ENCODE measurements at places on chromosomes 1 and 21. TPM values are rescaled to one million over a fixed set of nuclear protein-coding genes. Genes with fewer than 3 reads are reported as not detected.

SLC30A2 gene
- total RNA-seq: 0.05 TPM

GRCh38 chr1:6448749-6449631 lies 17.0 kb downstream of the TNFRSF25 start:
- DNase-seq: no peak
- H3K4me3 ChIP-seq: no peak overlapping the region
- peaks cover 78% of the 10 kb centered on the region for H3K4me1 ChIP-seq

- H3K4me3 ChIP-seq: no peak overlapping the region
- H3K27me3 ChIP-seq: no peaks in the 10 kb centered on the region
- H3K36me3 ChIP-seq: no peaks in the 10 kb centered on the region
- no peaks in the 10 kb centered on the region for H3K4me1 ChIP-seq
- DNase-seq: peak; percentile 58
- no peak overlapping the region for H3K27ac ChIP-seq
Measured at GRCh38 chr1:206012086-206012859, 9.1 kb upstream of the RAB7B start.

DNA sequence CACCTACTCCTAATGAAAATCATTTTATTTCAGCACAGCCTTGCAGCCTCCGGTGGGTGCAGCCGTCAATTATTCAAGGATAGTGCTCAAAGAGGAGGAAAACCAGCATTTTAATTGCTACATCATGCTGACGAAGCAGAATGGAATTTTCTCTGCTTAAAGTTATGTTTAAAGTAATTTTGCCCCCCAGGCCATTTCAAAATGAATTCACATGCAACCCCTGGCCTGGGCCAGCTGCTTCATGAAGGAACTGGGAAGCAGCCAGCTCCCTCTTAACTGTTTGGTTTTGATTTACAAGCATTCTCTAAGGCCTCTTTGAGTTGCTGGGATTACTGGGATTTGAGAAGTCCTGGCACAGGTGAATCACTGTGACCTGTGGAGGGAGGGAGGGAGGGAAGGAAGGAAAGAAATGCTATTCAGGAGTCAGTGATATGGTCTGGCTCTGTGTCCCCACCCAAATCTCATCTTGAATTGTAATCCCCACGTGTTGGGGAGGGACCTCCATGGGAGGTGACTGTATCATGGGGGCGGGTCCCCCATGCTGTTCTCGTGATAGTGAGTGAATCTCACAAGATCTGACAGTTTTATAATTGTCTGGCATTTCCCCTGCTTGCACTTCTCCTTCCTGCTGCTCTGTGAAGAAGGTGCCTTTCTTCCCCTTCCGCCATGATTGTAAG lies 66.0 kb downstream of the PGBD5 start:
- H3K4me3 ChIP-seq: no peak overlapping the region
- DNase-seq: no peak
- H3K27me3 ChIP-seq: no peaks in the 10 kb centered on the region
- no peaks in the 10 kb centered on the region for H3K4me1 ChIP-seq
- H3K36me3 ChIP-seq: no peaks in the 10 kb centered on the region

TNFRSF9 gene
- under 0.01 TPM for total RNA-seq

- no peaks in the 10 kb centered on the region for H3K4me1 ChIP-seq
- no peaks in the 10 kb centered on the region for H3K36me3 ChIP-seq
- H3K4me3 ChIP-seq: no peak overlapping the region
- no peaks in the 10 kb centered on the region for H3K27me3 ChIP-seq
- no peak overlapping the region for H3K27ac ChIP-seq
- DNase-seq: no peak
Measured at GRCh38 chr1:73310797-73311381, 887.1 kb downstream of the LRRIQ3 start.

GRCh38 chr1:41813755-41814745 lies 104.7 kb downstream of the HIVEP3 start:
- DNase-seq: no peak
- H3K4me3 ChIP-seq: no peak overlapping the region
- H3K4me1 ChIP-seq: no peaks in the 10 kb centered on the region
- no peaks in the 10 kb centered on the region for H3K27me3 ChIP-seq
- H3K36me3 ChIP-seq: no peaks in the 10 kb centered on the region

DNA sequence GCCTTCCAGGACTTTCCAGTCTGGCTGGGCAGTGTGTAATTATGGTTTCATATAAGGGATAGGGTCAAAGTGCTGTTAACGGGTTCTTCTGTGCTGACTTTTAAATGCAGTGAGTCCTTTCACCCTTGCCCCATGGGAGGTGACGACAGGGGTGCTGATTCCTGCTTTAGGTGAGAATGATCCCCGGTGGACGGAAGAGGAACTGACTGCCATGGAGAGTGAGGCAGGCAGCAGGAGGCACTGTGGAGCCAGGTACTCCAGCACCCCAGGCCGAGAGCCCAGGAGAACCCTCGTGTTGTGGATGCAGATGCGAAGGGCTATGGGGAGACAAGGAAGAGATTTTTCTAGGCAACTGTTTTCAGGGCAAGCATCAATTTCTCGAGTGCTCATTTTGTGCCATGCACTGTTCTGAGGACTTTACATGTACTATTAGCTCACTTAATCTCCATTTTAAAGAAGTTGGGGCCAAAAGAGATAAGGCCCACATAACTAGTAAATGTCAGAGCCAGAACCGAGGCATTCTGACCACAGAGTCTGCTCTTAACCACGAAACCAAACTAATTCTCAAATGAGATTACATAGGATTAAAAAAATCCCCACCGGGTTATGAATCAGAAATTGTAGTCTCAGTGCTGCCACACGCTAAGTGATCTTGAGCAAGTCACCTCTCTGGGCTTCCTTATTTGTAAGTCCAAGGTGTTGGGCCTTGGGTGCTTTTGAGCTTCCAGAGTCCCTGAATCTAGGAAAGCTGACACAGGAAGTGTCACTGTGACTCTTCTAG lies 28.2 kb downstream of the STPG1 start:
- no peaks in the 10 kb centered on the region for H3K27me3 ChIP-seq
- DNase-seq: no peak
- peaks cover 6% of the 10 kb centered on the region for H3K4me1 ChIP-seq
- no peak overlapping the region for H3K4me3 ChIP-seq
- H3K36me3 ChIP-seq: no peaks in the 10 kb centered on the region

GRCh38 chr1:93844262-93845045 lies 34.6 kb downstream of the DNTTIP2 start:
- H3K27ac ChIP-seq: no peak overlapping the region
- H3K4me1 ChIP-seq: no peaks in the 10 kb centered on the region
- DNase-seq: no peak

- no peaks in the 10 kb centered on the region for H3K27me3 ChIP-seq
- H3K4me1 ChIP-seq: peaks cover 39% of the 10 kb centered on the region
- H3K36me3 ChIP-seq: no peaks in the 10 kb centered on the region
- H3K27ac ChIP-seq: peak overlapping the region; percentile 97
- peak; percentile 67 for DNase-seq
Measured at GRCh38 chr1:20486457-20487235, 636 bp upstream of the CAMK2N1 start.

LCE3B gene
- not detected for total RNA-seq

- no peaks in the 10 kb centered on the region for H3K27me3 ChIP-seq
- H3K4me1 ChIP-seq: no peaks in the 10 kb centered on the region
- H3K4me3 ChIP-seq: no peak overlapping the region
- no peak overlapping the region for H3K27ac ChIP-seq
- DNase-seq: no peak
Measured at GRCh38 chr1:110098222-110099026, 13.8 kb upstream of the UBL4B start.

- no peak overlapping the region for H3K27ac ChIP-seq
- DNase-seq: no peak
- no peak overlapping the region for H3K4me3 ChIP-seq
- H3K36me3 ChIP-seq: peaks cover 25% of the 10 kb centered on the region
Measured at GRCh38 chr1:108785880-108786279, 39.4 kb downstream of the STXBP3 start.

- H3K27ac ChIP-seq: no peak overlapping the region
- DNase-seq: no peak
- no peaks in the 10 kb centered on the region for H3K36me3 ChIP-seq
Measured at GRCh38 chr1:227926216-227926791, 21.4 kb downstream of the WNT9A start.

DNA sequence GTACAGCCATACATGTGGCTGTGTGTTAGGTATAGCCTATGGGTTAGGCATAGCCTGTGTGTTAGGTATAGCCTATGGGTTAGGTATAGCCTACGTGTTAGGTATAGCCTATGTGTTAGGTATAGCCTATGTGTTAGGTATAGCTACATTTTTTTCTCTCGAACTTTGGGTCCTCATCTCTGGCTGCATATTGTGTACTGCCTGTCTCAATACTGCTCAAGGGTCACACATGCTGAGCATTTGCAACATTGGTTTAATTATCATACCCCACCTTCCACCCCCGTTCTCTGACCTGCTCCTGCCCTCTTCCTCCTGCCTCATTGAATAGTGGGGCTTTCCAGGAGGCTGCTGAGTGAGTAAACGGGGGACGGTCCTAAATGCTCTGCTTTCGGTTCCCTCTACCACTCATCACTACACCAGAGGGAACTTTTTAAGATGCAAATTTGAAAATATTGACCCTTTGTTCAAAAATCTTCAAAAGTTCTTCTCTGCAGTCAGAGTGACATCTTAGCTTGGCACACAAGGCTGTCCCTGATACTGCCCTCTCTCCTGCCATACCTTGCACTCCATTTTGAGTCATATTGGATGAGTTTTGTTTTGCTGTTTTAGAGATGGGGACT lies 17.8 kb downstream of the OR2B11 start:
- H3K4me3 ChIP-seq: no peak overlapping the region
- H3K36me3 ChIP-seq: no peaks in the 10 kb centered on the region
- no peaks in the 10 kb centered on the region for H3K27me3 ChIP-seq
- H3K27ac ChIP-seq: no peak overlapping the region

GRCh38 chr1:230459465-230459864 lies 33.3 kb upstream of the PGBD5 start:
- no peaks in the 10 kb centered on the region for H3K4me1 ChIP-seq
- no peaks in the 10 kb centered on the region for H3K27me3 ChIP-seq
- H3K36me3 ChIP-seq: no peaks in the 10 kb centered on the region
- H3K4me3 ChIP-seq: no peak overlapping the region

GRCh38 chr1:28078680-28079626 lies 9.5 kb downstream of the EYA3 start:
- no peaks in the 10 kb centered on the region for H3K27me3 ChIP-seq
- DNase-seq: no peak
- no peak overlapping the region for H3K27ac ChIP-seq
- peaks cover 21% of the 10 kb centered on the region for H3K4me1 ChIP-seq
- no peak overlapping the region for H3K4me3 ChIP-seq

- no peak overlapping the region for H3K4me3 ChIP-seq
- DNase-seq: no peak
- H3K36me3 ChIP-seq: peaks cover 3% of the 10 kb centered on the region
- peaks cover 20% of the 10 kb centered on the region for H3K4me1 ChIP-seq
Measured at GRCh38 chr1:204442376-204443259, 31.0 kb upstream of the PPP1R15B start.

DNA sequence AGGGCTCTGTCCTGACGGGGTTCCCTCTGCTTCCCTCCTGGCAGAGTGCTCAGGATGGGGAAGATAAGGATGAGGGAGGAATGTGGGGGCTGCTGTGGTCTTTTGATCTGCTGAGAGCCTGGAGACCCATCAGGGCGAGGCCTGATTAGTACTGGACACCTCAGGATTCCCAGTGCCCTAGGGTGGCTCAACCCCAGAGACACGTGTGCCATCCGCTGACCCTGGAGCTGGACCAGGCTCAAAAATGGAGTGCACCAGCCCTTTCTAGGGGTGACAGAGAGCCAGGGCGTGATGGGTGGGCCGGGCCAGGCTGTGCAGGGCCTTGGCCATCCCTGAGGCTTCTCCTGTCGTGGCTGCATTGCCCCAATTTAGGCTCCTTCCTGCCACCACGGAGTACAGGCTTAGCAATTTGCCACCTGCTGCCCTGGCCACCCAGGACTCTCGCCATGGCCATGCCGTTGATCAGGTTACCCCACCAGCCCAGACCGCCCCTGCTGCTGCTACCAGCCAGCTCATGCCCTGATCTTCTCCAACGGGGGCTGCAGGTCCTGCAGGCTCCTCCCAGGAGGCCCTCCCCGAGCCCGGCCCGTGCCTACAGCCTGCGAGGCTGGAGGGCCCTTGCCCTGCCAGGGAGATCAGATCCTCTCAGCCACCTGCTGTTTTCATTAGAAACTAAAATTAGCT lies 9.5 kb downstream of the WNT4 start:
- no peaks in the 10 kb centered on the region for H3K4me1 ChIP-seq
- no peaks in the 10 kb centered on the region for H3K36me3 ChIP-seq
- no peak overlapping the region for H3K4me3 ChIP-seq
- no peak overlapping the region for H3K27ac ChIP-seq
- no peak for DNase-seq
- no peaks in the 10 kb centered on the region for H3K27me3 ChIP-seq

- no peak for DNase-seq
- peaks cover 17% of the 10 kb centered on the region for H3K36me3 ChIP-seq
- H3K4me1 ChIP-seq: peaks cover 22% of the 10 kb centered on the region
- H3K4me3 ChIP-seq: no peak overlapping the region
- H3K27me3 ChIP-seq: no peaks in the 10 kb centered on the region
Measured at GRCh38 chr1:223001653-223002634, 141.1 kb downstream of the TLR5 start.

HMCN1 gene
- 6.8 TPM for total RNA-seq
